ENCODE measurements at places on chromosomes 12 and 14.

GRCh38 chr14:91173221-91173670, 59.4 kb downstream of the DGLUCY start:
- H3K27ac ChIP-seq, result no peak overlapping the region
- no peak overlapping the region for H3K4me3 ChIP-seq
- peaks cover 23% of the 10 kb centered on the region for H3K36me3 ChIP-seq

DNA sequence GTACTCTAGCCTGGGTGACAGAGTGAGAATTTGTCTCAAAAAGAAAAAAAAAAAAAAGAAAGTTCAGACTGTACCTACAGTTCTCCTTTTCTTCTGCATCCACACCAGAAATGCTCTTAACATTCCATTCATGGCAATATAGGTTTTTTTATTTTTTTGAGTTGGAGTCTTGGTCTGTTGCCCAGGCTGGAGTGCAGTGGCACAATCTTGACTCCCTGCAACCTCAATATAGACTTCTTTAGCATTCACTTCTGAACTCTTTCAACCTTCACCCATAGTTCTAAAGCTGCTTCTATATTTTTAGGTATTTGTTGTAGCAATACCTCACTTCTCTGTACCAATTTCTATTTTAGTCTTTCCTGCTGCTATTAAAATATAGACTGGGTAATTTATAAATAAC, 1095.7 kb downstream of the FLRT2 start:
- H3K4me3 ChIP-seq, result no peak overlapping the region
- H3K27ac ChIP-seq, result no peak overlapping the region
- H3K36me3 ChIP-seq, result no peaks in the 10 kb centered on the region
- H3K4me1 ChIP-seq, result no peaks in the 10 kb centered on the region
- H3K27me3 ChIP-seq, result no peaks in the 10 kb centered on the region
- DNase-seq, result no peak

DNA sequence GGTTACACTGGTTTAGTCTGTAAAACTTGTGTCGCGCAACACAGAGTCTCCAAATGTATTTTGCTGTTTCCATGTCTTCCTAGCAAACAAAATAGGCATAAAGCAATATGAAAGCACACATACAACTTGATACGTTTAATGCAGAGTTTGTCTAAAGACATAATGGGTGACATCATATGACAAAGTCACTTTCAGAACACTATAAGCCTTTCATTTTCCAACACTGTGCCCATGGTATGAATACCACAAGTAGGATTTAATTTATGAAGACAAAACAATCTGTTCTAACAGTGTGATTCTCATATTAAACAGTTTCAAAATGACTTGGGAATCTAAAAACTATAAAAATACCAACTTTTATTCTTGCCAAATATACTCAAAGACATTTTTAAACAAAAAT, 58.4 kb downstream of the PTPN21 start:
- no peaks in the 10 kb centered on the region for H3K27me3 ChIP-seq
- no peak overlapping the region for H3K27ac ChIP-seq
- no peak overlapping the region for H3K4me3 ChIP-seq
- H3K4me1 ChIP-seq, result peaks cover 4% of the 10 kb centered on the region

- peaks cover 5% of the 10 kb centered on the region for H3K36me3 ChIP-seq
- peak; percentile 98 for DNase-seq
- H3K4me1 ChIP-seq, result peaks cover 6% of the 10 kb centered on the region
- no peaks in the 10 kb centered on the region for H3K27me3 ChIP-seq
Observed at GRCh38 chr14:34539407-34540180, at the start of gene EAPP. Gene EAPP, minus strand, starts transcription at chr14:34539701. Its CDS starts 73 bp downstream, at chr14:34539628.

GRCh38 chr14:76720382-76720813, 40.9 kb upstream of the VASH1 start:
- H3K27me3 ChIP-seq, result peaks cover 13% of the 10 kb centered on the region
- H3K4me3 ChIP-seq, result no peak overlapping the region
- peak; percentile 67 for DNase-seq

DNA sequence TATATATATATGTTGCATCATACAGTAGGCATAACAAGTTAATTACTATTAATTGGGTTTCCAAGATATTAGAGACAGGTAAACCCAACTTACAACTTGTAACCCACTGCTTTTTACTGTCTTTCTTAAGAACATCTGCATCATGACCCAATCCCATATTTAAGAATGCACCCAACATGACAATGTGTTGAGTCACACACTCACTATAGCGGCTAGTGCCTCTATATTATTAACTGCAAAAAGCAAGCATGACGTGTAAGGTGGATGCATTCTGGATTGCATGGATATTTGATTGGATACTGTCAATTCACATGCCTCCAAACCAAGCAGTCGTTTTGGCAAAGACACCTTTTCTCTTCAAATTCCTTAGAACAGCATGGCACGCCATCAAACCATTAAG, 68.2 kb downstream of the KSR2 start:
- H3K4me3 ChIP-seq, result no peak overlapping the region
- no peaks in the 10 kb centered on the region for H3K27me3 ChIP-seq
- no peak overlapping the region for H3K27ac ChIP-seq
- H3K36me3 ChIP-seq, result no peaks in the 10 kb centered on the region
- DNase-seq, result no peak
- no peaks in the 10 kb centered on the region for H3K4me1 ChIP-seq

- H3K36me3 ChIP-seq, result no peaks in the 10 kb centered on the region
- H3K4me1 ChIP-seq, result peaks cover 24% of the 10 kb centered on the region
- H3K27ac ChIP-seq, result no peak overlapping the region
- no peak overlapping the region for H3K4me3 ChIP-seq
Observed at GRCh38 chr14:100472094-100472455, 115.1 kb downstream of the BEGAIN start.

- peak; percentile 24 for DNase-seq
- H3K4me1 ChIP-seq, result no peaks in the 10 kb centered on the region
- no peak overlapping the region for H3K27ac ChIP-seq
Observed at GRCh38 chr12:4849115-4849541, 60.6 kb upstream of the KCNA1 start.

- peaks cover 5% of the 10 kb centered on the region for H3K36me3 ChIP-seq
- H3K27ac ChIP-seq, result no peak overlapping the region
- H3K4me3 ChIP-seq, result peak overlapping the region; percentile 82
- DNase-seq, result peak; percentile 47
- peaks cover 29% of the 10 kb centered on the region for H3K4me1 ChIP-seq
- H3K27me3 ChIP-seq, result peaks cover 40% of the 10 kb centered on the region
Observed at GRCh38 chr12:53232646-53233461, 845 bp upstream of the RARG start.

DNA sequence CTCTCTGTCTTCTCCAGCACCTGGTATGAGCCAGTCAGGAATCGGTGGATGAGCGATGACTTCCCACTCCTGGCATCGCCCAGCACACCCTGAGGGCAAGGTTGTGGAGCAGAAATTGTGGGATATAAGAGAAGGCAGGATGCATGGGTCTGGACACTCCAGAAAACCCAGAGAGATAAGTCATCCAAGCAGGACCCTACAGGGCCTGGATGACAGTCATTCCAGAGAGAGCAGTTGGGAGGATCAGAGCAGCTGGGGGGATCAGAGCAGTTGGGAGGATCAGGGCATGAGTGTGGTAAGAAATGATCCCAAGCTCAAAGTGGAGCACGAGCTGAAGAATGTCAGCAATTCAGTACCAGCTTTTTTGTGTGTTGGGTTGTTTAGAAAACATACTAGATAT, 4.0 kb downstream of the AGAP2 start:
- DNase-seq, result no peak
- no peak overlapping the region for H3K4me3 ChIP-seq
- H3K4me1 ChIP-seq, result peaks cover 26% of the 10 kb centered on the region
- H3K27me3 ChIP-seq, result peaks cover 89% of the 10 kb centered on the region
- H3K36me3 ChIP-seq, result no peaks in the 10 kb centered on the region
- no peak overlapping the region for H3K27ac ChIP-seq

DNA sequence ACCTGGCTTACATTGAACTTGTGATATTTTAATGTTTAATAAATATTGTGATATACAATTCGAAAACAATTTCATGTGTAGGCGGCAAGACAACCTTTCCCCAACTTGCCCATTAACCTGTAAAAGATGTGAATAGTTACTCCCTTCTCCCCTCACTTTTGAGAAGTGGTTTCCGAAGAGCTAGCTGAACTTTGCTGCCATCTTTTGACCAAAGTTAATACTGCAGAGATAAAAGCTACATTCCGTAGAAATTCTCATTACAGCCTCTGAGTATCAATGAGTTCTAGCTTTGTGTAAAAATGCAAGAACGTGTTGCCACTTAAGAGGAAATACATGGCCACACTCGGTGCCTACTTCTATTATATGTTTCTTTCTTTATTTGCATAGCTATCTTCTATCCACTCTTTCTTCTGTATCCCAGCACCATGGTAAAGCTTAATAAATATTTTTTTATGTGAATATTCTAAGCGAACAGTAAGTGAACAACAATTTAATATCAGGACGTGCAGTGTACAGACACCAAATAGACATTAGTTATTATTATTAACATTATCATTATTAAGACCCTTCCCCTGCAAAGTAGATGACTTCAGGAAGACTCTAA, 105.1 kb upstream of the TMEM260 start:
- DNase-seq, result peak; percentile 57
- no peak overlapping the region for H3K27ac ChIP-seq
- H3K4me3 ChIP-seq, result no peak overlapping the region

- peak; percentile 93 for DNase-seq
- peaks cover 1% of the 10 kb centered on the region for H3K36me3 ChIP-seq
- H3K27me3 ChIP-seq, result no peaks in the 10 kb centered on the region
- H3K27ac ChIP-seq, result peak overlapping the region; percentile 44
Observed at GRCh38 chr14:64196814-64197411, 97.3 kb downstream of the ESR2 start.

DNA sequence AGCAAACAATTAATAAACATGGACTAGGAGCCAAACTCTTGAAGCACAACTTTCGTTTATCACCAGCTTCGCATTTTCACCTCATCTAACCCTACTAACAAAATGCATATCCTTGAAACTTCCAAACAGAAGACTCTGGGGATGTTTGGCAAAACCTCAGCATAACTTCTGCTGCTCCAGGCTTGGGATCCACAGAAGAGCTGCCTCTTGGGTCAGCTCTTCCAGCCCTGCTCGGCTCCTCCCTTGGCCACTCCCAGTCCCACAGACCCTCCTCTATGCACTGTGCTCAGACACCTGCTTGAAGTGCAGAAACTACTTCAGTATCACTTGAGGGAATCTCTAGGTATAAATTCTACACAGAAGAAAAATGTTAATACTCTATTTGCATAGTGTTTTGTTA, 110.0 kb upstream of the AMIGO2 start:
- no peaks in the 10 kb centered on the region for H3K36me3 ChIP-seq
- H3K4me1 ChIP-seq, result peaks cover 13% of the 10 kb centered on the region
- H3K4me3 ChIP-seq, result no peak overlapping the region

- peak overlapping the region; percentile 68 for H3K4me3 ChIP-seq
- H3K36me3 ChIP-seq, result no peaks in the 10 kb centered on the region
- H3K4me1 ChIP-seq, result no peaks in the 10 kb centered on the region
- H3K27ac ChIP-seq, result no peak overlapping the region
Observed at GRCh38 chr12:95836630-95837239, 22.0 kb upstream of the SNRPF start.

- peaks cover 2% of the 10 kb centered on the region for H3K4me1 ChIP-seq
- no peak for DNase-seq
- H3K27me3 ChIP-seq, result no peaks in the 10 kb centered on the region
- no peak overlapping the region for H3K4me3 ChIP-seq
Observed at GRCh38 chr14:87503711-87504110, 489.3 kb downstream of the GALC start.

DNA sequence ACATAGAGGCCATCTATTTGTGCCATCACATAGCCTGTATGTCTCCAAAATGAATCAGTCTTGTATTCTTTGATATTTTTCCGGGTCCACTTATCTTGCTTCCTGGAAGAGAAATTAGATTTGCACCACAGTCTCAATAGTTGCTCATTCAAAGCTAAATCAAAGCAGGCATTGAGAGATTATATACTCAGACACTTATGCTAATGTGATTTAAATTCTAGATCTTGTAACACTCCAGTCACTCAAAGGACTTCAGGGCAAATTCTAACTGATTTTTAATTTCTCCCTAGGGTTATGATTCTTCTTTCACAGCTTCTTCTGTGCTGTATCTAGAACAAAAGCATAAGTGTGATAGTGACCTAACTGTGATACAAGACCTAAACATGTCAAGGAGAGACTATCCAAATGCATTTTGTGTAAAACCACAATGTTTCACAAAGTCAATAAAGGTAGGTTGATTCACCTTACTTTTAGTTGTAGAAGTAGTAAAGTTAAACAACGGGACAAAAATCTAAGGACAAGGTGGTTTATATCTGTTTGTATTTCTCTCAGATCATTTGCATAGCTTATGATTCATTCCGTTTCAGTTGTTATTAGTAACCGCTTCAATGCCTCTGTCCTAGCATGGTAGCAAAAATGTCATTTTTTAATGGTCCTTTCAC, 26.8 kb downstream of the PLBD1 start:
- no peak for DNase-seq
- no peak overlapping the region for H3K27ac ChIP-seq
- no peak overlapping the region for H3K4me3 ChIP-seq
- no peaks in the 10 kb centered on the region for H3K27me3 ChIP-seq
- no peaks in the 10 kb centered on the region for H3K4me1 ChIP-seq

DNA sequence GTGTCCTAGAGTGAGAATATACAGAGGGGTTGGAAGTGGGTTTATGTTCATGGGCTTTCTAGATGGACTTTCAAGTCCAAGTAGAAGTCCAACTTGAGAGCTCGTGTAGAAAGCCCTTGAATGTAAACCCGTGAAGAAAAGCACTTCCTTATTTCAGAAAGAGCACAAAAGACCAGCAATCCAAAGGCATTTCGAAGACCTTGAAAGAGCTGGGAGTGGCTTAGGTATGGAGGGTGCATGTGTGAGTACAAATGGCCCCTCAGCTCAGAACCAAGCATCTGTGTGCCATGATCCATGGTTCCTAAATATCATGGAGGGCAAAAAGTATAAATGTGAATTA, 160.7 kb downstream of the ETV6 start:
- H3K27ac ChIP-seq, result no peak overlapping the region
- no peaks in the 10 kb centered on the region for H3K27me3 ChIP-seq
- no peak for DNase-seq
- peaks cover 9% of the 10 kb centered on the region for H3K4me1 ChIP-seq

DNA sequence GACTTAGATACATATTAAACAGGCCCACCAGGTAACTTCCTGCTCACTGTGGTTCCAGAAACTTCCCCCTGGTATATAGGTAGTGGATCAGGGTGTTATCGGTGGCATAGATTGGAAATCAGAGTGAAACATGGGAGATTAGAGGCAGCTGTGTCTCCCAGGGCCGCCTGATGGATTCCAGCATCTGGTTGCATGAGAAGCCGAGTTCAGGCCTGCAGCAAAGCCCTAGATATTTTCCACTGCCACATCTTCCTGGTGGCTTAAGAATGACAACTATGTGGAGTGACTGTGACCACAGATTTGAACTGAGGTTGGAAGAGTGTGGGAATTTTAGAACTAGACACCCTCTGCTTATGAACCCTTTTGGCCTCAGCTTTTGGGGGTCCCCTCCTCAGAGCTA, 184.8 kb upstream of the NTF3 start:
- no peaks in the 10 kb centered on the region for H3K27me3 ChIP-seq
- H3K4me1 ChIP-seq, result no peaks in the 10 kb centered on the region
- H3K4me3 ChIP-seq, result no peak overlapping the region
- H3K27ac ChIP-seq, result no peak overlapping the region
- no peaks in the 10 kb centered on the region for H3K36me3 ChIP-seq

GRCh38 chr14:72830356-72830755, 63.5 kb downstream of the DPF3 start:
- no peak for DNase-seq
- H3K27me3 ChIP-seq, result no peaks in the 10 kb centered on the region
- no peak overlapping the region for H3K4me3 ChIP-seq
- no peaks in the 10 kb centered on the region for H3K36me3 ChIP-seq

- peaks cover 76% of the 10 kb centered on the region for H3K36me3 ChIP-seq
- no peak for DNase-seq
- no peaks in the 10 kb centered on the region for H3K27me3 ChIP-seq
- H3K4me1 ChIP-seq, result no peaks in the 10 kb centered on the region
- H3K27ac ChIP-seq, result no peak overlapping the region
Observed at GRCh38 chr14:45034730-45035129, 49.2 kb upstream of the PRPF39 start.

Measured in mesenchymal stem cell (in vitro differentiated cells and primary cell).